Upper lobe of right lung (tissue), 1 donor: ENCODE measurements at places on chromosomes 16 and 17.

- no peak for DNase-seq
Measured at GRCh38 chr17:31748881-31749280, 110.2 kb downstream of the COPRS start.

DNA sequence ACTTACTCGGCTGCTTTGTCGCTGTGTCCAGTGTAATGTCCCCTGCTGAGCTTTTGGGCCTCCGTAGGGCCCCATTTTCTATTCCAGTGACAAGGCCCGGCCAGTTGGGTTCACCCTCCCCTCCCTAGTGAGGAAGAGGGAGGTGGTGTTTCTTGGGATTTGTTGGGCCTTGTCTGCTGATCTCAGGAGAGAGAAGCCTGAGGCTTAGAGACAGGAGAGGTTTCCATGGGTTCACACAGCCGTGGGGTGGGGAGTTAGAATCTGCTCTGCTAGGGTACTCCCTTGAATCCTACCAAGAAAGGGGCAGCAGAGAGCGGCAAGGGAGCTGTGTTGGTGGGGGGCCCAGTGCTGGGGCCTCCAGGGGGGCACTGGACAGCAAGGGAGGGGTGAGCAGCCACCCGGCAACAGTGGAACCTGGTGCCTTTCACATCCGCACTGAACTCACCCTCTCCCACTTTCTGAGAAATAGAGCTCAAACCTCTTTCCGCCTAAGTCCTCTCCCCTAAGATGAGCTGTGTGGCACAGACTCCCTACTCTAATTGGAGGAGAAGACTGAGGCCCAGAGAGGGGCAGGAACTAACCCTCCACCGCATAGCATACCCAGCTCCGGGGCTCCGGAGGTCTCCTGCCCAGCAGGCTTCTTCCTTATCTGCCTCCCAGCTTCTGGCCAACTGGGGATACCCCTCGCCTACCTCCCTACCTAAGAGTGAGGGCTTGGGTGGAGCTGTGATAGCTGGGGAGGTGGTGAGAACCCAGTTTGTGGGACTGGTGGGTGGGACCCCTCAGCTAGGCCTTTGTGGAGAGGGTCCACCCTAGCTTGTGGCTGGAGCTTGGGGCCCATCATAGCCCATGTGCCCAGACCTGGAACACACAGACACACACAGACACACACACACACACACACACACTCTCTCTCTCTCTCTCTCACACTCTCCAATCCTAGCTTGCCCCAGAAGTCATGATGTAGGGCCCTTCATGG is 6.8 kb downstream of the TBKBP1 start:
- DNase-seq, result peak; percentile 41

DNA sequence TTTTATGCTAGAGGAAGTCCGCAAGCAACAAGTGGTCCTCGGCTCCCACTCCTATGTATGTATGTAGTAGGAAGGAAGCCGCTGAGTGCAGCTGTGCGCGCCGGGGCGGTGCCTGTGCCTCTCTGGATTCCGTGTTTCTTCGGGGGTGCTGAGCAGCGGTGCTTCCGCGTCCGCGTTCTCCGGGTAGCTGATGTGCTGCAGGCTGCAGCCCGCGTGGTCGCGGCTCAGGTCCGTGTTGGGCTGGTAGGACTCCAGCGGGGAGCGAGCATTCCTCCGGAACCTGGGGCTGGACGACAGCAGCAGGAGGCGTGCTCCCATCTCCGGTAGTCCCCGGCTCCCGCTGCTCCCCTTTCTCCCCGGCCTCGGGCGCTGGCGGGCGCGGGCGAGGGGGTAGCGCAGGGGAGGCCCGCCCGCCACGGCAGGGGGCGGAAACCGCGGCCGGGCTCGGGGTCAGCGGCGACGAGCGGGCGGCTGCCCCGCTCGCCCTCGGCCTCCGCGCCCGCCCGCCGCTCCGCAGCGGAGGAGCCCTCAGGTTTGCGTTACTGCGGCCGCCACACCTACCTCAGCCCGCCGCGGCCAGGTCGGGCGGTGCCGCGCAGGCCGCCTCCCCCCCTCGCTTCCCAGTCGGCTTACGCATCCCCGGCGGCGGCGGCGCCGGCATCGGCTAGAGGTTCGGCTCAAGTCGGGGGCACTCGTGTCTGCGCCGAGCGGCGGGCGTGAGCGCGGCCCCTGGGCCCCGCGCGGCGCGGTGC is 487 bp downstream of the C17orf67 start:
- DNase-seq, result peak; percentile 80

DNA sequence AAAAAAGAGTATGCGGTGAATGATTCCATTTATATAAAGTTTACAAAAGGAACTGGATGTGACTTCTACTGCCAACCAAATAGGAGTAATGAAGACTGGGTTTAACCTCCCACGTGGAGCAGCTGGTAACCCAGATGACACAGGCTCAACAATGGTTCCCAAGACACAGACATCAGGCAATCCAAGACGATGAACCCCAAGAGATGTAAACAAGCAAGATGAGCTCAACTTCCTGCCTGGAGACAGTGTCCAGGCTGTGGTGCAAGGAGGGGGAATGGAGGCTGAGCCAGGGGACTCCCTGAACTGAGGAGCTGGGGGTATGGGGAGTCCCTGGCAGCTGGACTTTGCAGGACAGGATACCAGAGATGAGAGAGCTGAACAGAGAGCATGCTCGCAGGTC is 104.7 kb downstream of the LITAF start:
- no peak for DNase-seq

DNA sequence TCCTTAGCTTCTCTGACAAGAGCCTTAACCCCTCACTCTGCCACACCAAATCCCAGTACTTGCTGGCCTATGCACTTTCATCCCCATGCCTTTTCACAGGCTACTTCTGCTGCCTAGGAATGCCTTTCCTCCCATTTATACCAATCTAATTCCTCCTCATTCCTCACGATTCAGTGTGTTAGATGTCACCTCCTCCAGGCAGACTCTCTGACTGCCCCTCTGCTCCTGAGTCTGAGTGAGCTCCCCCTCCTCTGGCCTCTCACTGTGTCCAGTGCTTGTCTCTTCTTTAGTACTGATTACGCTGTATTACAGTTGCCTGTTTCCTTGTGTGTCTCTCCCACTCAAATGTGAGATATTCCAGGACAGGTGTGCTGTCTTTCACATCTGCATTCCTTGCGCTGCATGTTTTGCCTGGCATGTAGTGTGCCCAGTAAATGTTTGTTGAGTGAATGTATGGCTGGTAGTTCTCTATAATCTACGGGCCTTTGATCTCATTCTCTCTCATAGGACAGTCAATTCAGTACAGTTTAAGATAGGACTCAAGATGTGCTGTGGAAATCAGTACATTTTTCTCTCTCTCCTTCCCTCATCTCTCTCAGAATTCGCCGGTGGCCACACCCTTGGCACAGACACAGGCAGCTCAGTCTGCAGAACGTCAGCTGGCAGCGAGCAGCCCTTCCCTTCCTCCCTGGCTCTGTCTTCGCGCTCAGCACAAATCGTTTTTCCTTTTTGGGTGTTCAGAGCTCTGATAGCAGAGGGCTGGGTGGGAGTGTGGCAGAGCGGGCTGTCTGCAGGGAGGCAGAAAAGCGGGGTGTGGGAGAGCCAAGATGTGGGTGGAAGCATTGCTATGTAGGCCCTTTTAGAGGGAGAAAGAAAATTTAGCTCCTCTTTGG is 18.5 kb downstream of the ARL4D start:
- peak; percentile 69 for DNase-seq

- no peak for DNase-seq
Measured at GRCh38 chr17:71521724-71522123, 599.1 kb upstream of the SOX9 start.

DNA sequence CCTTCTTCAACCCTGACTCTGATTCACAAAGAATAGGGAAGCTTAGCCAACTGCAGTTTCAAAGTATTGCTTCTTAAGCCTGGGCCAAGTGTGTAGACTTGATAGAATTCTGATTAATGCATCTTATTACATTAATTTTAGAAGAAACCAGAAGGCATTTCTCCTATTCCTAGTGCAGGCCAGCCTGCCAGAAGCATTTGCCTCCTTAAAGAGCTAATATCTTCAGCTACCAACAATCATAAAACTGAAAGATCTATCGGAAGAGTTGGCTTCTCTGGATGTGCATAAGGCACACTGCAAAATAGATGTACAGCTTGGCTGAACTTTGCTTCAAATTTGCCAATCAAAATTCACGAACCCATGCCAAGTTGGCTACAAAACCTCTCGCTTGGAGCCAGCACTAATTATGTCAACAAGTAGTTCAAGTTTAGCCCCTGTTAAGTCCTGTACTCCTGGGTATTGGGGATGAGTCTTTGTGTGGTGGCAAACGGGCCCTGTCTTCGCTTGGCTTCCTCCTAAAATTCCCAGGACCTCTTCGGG is 717.8 kb downstream of the WWOX start:
- DNase-seq, result no peak

DNA sequence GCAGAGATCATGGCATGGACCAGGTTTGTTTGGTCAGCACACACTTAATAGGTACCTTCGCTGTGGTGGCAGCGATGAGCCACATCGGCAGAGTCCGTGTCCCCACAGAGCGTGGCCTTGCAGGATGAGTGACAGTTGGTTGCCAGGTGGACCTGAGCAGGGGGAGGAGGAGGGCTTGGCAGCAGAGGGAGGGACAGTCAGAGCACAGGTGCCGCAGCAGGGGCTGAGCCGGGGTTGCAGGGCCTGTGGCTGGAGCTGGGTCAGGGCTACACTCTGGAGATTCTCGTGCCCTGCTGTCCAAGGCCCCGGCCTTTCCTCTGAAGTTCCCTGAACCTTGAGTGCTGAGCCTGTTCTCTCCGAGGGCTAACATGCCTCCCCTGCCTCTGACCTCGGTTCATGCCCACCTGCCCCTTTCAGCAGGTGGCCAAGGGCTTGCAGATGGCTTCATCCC is 24.8 kb downstream of the POLR3E start:
- peak; percentile 51 for DNase-seq

GRCh38 chr16:81175325-81175891 is 63.1 kb upstream of the BCO1 start:
- no peak for DNase-seq

DNA sequence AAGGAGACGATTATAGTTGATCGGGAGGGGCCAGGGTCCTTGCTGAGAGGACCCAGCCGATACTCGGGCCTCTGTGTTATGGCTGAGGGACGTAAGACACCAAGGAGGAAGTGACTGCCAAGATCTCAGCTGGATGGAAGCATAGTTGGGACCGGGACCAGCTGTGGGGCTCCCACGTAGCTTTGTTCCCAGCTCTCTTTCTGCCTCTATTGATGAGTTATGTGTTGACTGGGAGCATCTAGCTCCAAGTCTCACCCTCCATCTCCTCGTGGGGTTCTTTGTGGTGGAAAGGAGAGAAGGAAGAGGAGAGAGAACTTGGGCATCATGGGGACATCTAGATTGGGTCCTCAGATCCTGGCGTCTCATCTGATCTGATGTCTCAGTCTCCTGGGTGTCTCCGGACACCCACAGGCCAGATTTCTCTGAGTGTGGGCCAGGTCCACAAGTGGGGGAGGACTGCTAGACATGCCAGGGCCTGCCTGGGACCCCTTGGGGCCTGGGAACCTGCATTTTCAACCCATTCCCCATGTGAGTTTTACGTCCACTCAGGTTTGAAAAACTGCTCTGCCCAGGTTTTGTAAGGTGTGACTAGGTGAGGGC is 1.0 kb downstream of the MGRN1 start:
- no peak for DNase-seq

DNA sequence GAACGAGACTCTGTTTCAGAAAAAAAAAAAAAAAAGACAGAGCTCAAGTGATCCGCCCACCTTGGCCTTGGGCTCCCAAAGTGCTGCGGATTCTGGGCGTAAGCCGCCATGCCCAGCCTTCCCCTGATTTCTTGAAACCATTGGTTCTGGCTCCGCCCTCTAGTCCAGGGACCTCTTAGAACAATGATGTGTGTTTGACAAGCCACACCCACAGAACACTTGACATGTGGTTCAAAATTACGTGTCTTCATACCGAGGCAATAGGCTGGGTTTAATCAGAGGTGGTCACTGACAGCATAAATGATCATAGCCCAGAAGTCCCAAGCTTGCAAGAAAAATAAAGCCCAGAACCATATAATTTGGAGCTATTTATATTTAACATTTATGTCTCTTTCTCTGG is 23.0 kb downstream of the KNOP1 start:
- DNase-seq, result no peak

DNA sequence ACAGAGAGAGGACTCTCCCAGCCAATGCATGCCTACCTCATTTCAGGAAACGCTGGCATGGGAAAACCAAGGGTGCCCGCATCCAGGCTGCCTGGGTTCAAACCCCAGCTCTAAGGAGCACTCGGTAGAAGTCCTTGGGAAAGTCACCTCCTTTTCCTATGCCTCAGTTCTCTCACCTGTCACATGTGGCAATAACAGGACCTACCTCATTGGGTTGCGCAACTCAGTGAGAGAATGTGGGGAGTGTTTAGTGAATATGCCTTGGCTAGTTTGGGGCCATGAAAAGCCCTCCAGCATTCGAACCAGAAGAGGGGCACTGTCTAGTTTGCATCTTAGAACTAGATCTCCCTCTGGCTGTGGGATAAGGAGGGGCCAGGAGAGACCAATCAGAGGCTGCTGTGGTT is 9.0 kb upstream of the NXPH3 start:
- DNase-seq, result peak; percentile 39

- DNase-seq, result no peak
Measured at GRCh38 chr16:4868026-4868425, 20.7 kb downstream of the UBN1 start.

GRCh38 chr16:30030841-30031413 is at the start of gene TLCD3B:
Gene TLCD3B, minus strand, starts transcription at chr16:30031271. Its CDS starts 744 bp downstream, at chr16:30030527.
- DNase-seq, result no peak

DNA sequence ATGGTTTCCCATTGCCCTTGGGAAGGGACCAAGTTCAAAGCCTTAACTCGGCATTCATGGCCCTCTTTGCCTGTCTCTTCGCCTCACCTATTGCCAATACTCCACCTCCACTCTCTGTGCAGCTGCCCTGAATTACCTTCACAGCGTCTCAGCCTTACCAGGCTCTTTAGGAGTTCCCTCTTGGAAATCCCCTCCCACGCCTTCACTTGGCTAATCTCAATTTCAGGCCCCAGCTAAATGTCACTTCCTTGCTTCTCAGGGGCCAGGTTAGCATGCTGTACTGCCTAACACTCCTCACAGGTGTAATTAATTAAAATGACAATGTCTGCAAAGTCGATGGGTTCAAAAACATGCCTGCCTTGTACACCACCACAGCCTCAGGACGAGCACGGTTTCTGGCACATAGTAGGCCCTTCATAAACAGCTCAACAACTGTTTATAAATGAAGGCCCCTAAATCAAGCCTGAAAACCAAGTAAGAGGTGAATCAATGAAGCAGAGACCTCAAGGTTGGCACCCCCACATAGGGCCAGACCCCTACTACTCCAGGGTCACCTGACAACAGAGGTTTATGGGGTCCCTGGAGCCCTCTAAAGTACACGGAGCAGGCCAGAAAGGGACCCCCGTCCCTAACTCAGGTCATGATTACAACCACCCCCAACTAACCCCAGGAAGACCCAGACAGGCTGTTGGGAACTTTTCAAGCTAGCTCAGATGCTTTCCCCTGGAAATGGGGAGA is 11.2 kb upstream of the EEF2K start:
- no peak for DNase-seq

DNA sequence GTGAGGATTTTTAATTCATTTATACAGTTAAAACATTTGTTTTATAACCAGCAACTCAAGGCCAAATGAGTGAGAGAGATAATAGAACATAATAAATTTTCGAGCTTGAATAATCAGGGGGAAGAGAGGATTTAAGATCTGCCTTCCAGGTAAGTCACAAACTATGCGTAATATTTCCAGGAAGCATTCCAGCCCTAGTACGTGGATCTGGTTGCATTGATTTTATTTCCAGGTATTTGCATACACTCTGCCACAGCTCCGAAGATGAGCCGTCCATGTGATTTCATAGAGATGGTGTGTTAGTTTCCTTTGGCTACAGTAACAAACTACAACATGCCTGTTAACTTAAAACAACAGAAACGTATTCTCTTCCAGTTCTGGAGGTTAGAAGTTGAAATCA is 3.5 kb downstream of the DYNLRB2 start:
- no peak for DNase-seq
